ENCODE measurements at places on chromosomes 1 and 21.

DNA sequence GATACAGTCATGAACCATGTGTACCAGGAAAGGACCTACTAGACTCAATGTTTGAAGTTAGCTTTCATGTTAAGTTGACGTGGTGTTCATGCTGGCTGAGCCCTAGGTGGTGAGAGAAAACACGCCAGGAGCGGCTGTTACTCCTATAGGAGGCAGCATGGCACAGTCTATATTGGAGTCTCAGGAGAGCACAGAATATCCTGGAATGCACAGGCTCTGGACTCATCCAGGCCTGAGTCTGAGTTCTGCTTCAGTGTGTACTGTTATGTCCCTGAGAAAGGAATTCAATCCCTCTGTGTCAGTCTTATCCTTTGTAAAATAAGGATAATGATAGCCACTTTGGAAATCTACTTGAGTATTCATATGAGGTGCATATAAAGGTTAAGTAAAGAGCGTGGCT is 41.2 kb downstream of the DPT start:
- no peak for DNase-seq

- no peak for DNase-seq
Observed at GRCh38 chr1:954927-955326, 4.1 kb downstream of the NOC2L start.

- DNase-seq: no peak
Observed at GRCh38 chr1:233673261-233673946, 59.5 kb downstream of the KCNK1 start.

DNA sequence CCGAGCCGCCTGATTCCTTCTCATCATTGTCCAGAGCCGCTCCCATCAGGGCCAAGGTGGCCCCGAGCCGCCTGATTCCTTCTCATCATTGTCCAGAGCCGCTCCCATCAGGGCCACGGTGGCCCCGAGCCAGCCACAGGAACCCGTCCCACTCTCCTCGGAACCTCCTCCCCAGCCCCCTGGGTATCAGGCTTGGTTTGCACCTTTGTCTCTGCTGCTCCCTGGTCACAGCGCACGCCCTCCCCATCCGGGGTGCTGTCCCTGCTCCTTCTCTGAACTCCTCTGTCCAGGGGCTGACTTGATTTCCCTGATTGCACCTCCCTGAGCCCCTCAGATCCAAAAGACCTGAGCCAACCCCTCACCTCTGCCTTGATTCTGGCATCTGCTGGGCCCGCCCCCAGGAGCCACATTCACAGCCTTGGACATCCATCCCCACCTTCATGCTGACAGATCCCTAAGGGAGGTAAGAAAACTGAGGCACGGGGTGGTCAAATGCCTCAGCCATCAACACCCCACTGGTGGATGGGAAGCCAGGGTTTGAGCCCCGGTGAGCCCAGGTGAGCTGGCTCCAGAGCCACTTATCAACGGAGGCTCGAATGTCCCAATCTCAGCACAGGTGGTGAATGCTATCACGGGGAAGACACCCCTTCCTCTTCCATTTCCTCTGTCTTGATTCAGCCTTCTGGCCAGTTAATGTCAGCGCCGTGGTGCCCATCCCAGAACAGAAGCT is 25.6 kb upstream of the COL18A1 start:
- no peak for DNase-seq

DNA sequence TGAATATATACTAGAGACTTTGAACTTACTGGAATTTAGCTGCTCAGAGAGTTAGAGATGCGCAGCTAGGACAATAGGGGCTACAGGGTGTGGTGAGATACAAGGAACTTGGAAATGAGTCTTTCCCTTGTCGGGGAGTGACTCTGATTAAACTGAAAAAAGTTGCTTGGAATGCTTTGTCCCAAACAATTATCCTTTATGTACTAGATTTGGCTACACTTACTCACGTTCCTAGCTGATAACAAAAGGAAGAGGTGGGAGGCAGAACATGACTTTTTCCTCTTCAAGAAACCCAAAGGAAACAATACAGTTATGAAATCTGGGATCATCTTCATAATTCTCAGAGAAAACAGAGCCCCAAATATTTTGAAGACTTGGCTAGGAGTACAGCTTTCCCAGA is 6.9 kb upstream of the CGN start:
- no peak for DNase-seq

DNA sequence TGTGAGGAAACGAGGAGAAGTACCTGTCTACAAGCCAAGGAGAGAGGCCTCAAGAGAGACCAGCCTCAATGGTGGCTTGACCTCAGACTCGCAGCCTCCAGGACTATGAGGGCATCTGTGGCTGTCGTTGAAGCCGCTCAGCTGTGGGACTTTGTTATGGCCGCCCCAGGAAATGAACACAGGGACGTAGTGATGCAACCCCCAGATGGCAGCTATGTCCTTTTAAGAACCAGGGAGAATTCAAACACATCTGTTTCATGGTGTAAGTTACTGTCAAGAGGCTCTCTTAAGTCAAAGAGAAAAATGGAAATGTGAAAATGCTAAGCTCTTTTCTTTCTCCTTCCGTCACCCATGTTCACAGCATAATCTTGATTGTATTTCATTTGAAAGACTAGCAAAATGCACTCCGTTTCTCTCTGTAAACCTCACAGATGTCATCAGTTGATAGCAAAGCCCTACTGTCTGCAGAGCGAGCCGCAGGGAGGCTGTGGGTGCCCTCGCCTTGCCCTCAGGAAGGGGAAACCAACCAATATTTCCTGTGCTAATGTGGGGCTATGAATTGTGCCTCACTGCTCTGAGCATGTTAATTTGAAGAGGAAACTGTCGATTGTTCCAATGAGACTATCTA is 21.3 kb downstream of the UBASH3A start:
- peak; percentile 87 for DNase-seq

- no peak for DNase-seq
Observed at GRCh38 chr1:115475252-115475651, 137.2 kb upstream of the NGF start.

Measured in CD4-positive, alpha-beta T cell treated with Interleukin-17A for 1 hour (primary cell).